ENCODE measurements at places on chromosomes 16 and 17. TPM values are rescaled to one million over a fixed set of nuclear protein-coding genes. Genes with fewer than 3 reads are reported as not detected.

HAGH gene
- total RNA-seq, result 148 TPM

SLC5A10 gene
- total RNA-seq, result not detected

RARA gene
- total RNA-seq, result 110 TPM

GRCh38 chr16:73998707-73999106 is 297.9 kb upstream of the PSMD7 start:
- H3K4me1 ChIP-seq, result peaks cover 17% of the 10 kb centered on the region
- no peaks in the 10 kb centered on the region for H3K36me3 ChIP-seq
- H3K27ac ChIP-seq, result no peak overlapping the region
- no peak for DNase-seq

- no peaks in the 10 kb centered on the region for H3K4me1 ChIP-seq
- H3K27ac ChIP-seq, result no peak overlapping the region
- no peak overlapping the region for H3K4me3 ChIP-seq
- H3K36me3 ChIP-seq, result no peaks in the 10 kb centered on the region
These were observed 556 bp upstream of the MYH2 start for GRCh38 chr17:10550014-10550413.

- DNase-seq, result peak; percentile 27
- no peaks in the 10 kb centered on the region for H3K36me3 ChIP-seq
- peaks cover 54% of the 10 kb centered on the region for H3K4me1 ChIP-seq
- H3K27ac ChIP-seq, result peak overlapping the region; percentile 78
- H3K27me3 ChIP-seq, result peaks cover 44% of the 10 kb centered on the region
These were observed 117.4 kb upstream of the SMURF2 start for GRCh38 chr17:64779376-64780095.

- H3K27ac ChIP-seq, result no peak overlapping the region
- peak; percentile 70 for DNase-seq
- no peaks in the 10 kb centered on the region for H3K36me3 ChIP-seq
- H3K27me3 ChIP-seq, result no peaks in the 10 kb centered on the region
- no peak overlapping the region for H3K4me3 ChIP-seq
- H3K4me1 ChIP-seq, result no peaks in the 10 kb centered on the region
These were observed 50.4 kb downstream of the OR1D5 start for GRCh38 chr17:3012926-3013581.

DNA sequence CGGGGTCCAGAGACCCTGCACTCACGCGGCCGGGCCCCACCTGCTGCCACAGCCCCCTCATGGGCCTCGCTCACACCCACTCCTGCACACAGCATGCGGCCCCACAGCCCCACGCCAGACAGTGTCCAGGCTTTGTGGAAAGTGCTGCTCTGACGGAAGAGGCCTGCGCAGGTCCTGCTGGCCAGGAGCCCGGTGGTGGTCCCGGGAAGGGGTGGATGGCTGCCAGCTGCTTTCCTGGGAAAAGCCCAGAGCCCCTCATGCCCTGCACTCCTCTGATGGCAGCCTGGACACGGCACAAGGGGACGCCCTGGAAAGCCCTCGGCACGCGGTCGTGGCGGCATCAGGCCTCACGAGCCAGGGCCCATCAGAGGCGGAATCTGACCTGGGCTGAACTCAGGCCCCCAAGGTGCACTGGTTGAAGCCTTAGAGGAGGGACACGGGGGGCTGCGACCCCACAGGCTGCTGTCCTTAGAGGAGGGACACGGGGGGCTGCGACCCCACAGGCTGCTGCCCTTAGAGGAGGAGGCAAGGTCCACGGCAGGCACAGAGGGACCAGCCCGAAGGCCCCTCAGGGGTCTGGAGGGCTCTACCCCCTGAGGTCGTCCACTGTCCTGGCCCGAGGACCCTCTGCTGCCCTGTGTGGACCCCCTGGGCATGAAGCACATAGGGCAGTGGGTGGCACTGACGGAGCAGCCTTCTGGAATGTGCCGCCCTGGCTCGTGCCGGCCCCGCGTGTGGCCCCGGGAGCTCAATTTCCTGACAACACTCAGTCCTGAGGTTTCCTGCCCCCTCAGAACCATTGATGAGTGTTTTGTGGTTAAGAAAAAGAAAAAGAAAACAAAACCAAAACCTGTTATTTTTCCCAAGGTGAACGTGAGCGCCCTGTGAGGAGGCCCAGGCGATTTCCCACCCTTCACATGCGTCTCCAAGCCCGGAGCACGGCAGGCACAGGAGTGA is 22.1 kb downstream of the SOX8 start:
- peaks cover 21% of the 10 kb centered on the region for H3K27me3 ChIP-seq
- no peak for DNase-seq
- H3K27ac ChIP-seq, result no peak overlapping the region
- no peak overlapping the region for H3K4me3 ChIP-seq
- H3K4me1 ChIP-seq, result peaks cover 3% of the 10 kb centered on the region

- H3K36me3 ChIP-seq, result no peaks in the 10 kb centered on the region
- no peaks in the 10 kb centered on the region for H3K4me1 ChIP-seq
- no peak overlapping the region for H3K27ac ChIP-seq
- H3K27me3 ChIP-seq, result peaks cover 6% of the 10 kb centered on the region
- H3K4me3 ChIP-seq, result no peak overlapping the region
These were observed 219.9 kb downstream of the ENGASE start for GRCh38 chr17:79294459-79295071.

GRCh38 chr16:2091547-2092255 is 43.9 kb downstream of the TSC2 start:
- H3K27me3 ChIP-seq, result no peaks in the 10 kb centered on the region
- no peaks in the 10 kb centered on the region for H3K36me3 ChIP-seq
- DNase-seq, result peak; percentile 31
- H3K4me3 ChIP-seq, result peak overlapping the region; percentile 25
- peak overlapping the region; percentile 93 for H3K27ac ChIP-seq
- peaks cover 40% of the 10 kb centered on the region for H3K4me1 ChIP-seq

- no peaks in the 10 kb centered on the region for H3K4me1 ChIP-seq
- H3K27ac ChIP-seq, result no peak overlapping the region
- no peak for DNase-seq
- no peaks in the 10 kb centered on the region for H3K27me3 ChIP-seq
- H3K36me3 ChIP-seq, result no peaks in the 10 kb centered on the region
- no peak overlapping the region for H3K4me3 ChIP-seq
These were observed 358.6 kb upstream of the CDH11 start for GRCh38 chr16:65480281-65481091.

GRCh38 chr17:1367351-1367745 is 32.7 kb downstream of the YWHAE start:
- peak overlapping the region; percentile 45 for H3K27ac ChIP-seq
- no peaks in the 10 kb centered on the region for H3K36me3 ChIP-seq
- peaks cover 84% of the 10 kb centered on the region for H3K4me1 ChIP-seq
- H3K4me3 ChIP-seq, result no peak overlapping the region
- H3K27me3 ChIP-seq, result no peaks in the 10 kb centered on the region

GRCh38 chr16:4787627-4788482 is at the start of gene SEPTIN12:
SEPTIN12 (minus strand) TSS chr16:4788345; CDS start chr16:4787645, 700 bp downstream.
- H3K27me3 ChIP-seq, result no peaks in the 10 kb centered on the region
- peaks cover 7% of the 10 kb centered on the region for H3K4me1 ChIP-seq
- H3K36me3 ChIP-seq, result no peaks in the 10 kb centered on the region
- H3K4me3 ChIP-seq, result no peak within 1 kb of the TSS
- H3K27ac ChIP-seq, result no peak within 1 kb of the TSS
- DNase-seq, result no peak
